ENCODE measurements at places on chromosomes 13 and 19.

DNA sequence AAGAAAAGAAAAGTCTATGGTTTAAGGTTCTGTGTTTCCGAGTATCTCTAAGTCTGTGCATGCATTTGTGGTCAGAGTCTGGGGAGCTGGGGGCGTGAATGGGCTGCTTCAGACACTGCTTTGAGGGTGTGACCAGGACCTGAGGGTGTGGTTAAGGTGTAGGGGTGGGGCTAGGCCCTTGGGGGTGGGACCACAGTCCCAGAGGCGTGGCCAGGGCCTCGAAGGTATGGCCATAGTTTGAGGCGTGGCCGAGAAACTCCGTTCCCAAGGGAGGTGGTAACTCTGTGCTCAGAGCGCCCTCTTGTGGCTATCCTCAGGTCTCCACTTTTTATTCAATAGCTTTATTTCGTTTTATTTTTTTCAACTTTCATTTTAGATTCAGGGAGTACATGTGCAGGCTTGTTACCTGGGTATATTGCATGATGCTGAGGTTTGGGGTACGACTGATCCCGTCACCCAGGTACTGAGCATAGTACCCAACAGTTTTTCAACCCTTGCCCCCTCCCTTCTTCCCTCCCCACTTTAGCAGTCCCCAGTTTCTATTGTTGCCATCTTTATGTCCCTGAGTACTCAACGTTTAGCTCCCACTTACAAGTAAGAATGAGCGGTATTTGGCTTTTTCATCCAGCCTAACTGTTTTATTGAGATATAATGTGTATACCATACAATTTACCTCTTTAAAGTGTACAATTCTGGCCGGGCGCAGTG lies 7.0 kb upstream of the CBLC start:
- peak; percentile 83 for DNase-seq

DNA sequence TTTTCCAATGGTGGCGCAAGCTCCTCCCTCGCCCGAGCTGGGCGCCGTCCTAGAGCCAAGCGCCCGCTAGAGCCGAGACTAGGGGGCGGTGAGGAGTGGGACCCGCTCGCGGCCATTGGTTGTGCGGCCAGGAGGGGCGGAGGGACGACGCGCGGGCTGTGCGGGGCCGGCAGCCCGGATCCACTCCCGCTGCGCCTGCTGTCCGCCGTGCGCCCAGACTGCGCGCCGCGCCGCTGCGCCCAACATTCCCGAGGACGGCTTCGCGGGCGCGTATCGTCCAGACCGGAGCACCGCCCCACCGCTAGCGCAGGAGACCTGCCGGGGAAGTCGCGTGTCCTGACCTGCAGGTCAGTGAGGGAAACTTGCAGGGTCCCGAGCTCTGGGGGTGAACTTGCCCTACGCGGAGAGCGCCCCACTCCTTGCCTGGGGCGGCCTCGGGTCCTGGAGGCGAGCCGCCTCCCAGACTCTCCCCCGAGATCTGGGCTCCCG lies at the start of gene SERTM1:
Gene SERTM1 (plus strand): TSS at position 183 of the 489 bp plus-strand sequence. CDS start 21,059 bp downstream, outside the sequence.
- no peak for DNase-seq

DNA sequence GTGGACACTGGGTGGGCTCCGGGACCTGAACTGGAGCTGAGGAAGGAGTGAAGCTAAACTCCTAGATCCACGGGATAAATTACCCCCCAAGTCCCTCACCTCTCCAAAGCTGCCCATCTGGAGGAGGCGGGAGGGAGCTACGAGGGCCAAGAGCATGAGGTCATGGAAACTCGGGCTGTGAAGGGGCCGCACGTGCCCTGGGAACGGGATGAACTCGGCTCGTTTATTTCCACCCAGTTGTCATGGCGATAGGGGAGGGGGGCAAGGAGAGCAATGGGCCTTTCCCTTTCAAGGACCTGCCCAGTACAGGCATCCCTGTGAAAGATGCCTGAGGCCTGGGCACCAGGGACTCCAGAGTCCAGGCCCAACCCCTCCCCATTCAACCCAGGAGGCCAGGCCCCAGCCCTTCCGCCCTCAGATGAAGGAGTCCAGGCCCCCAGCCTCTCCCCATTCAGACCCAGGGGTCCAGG lies 3.8 kb downstream of the PPP1R12C start:
- DNase-seq, result no peak

DNA sequence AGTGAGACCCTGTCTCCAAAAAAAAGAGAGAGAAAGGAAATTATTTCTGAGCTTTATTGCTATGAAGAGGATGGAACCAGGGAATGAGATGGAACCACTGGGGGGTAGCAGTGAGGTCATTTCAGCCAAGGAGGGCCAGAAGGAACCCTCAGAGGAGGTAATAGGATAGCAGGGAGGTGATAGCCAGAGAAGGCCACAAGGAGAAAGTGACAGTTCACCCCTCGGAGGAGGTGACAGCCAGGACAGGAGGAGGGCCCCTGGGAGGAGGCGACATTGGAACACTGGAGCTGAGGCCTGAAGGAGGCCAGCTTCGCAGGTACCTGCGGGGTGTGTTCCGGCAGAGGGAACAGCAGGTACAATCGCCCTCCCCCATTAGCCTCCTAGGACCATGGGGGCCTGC lies 675 bp upstream of the PGPEP1 start:
- DNase-seq, result no peak

DNA sequence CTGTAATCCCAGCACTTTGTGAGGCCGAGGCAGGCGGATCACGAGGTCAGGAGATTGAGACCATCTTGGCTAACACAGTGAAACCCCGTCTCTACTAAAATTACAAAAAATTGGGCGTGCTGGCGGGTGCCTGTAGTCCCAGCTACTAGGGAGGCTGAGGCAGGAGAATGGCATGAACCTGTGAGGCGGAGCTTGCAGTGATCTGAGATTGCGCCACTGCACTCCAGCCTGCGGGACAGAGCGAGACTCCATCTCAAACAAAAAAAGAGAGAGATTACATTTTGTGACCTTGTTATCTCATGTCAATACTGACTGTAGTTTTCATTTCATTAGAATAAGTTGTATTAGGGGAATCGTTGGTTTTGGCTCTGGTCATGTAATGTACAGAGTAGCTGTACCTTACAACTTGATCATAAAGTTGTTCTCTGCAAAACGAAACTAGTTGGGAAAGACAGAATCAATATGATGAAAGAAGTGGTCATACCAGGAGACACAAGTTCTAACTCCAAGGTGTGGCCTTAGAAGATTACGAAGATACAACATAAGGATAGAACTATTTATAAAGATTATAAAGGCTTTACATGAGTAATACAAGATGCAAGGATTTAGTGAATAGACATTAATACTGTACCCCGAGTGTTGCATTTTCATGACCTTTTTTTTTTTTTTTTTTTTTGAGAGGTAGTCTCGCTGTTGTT lies 15.3 kb downstream of the TMEM38A start:
- no peak for DNase-seq

GRCh38 chr13:62663767-62664166 lies 1248.1 kb upstream of the PCDH20 start:
- DNase-seq, result no peak

- no peak for DNase-seq
These were observed 217.9 kb downstream of the RFC3 start for GRCh38 chr13:34035676-34036325.

DNA sequence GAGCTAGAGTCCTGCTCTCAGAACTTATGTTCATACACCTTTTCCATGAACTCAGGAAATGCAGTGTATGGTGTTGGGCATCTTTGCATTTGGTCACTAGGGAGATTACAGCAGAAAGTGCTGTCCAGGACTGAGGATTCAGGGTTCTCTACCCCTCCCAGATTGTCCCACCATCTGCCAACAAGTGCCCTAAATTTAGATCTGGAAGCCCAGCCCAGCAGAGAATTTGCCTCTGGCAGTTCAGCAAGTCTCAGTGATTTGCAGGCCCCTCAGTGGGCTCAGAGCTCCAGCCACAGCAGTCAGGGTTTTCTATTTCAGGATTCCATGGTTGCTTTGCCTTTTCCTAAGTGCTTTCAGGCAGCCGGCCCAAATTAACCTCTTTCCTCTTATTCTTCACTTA lies 23.4 kb downstream of the CNFN start:
- DNase-seq, result no peak

DNA sequence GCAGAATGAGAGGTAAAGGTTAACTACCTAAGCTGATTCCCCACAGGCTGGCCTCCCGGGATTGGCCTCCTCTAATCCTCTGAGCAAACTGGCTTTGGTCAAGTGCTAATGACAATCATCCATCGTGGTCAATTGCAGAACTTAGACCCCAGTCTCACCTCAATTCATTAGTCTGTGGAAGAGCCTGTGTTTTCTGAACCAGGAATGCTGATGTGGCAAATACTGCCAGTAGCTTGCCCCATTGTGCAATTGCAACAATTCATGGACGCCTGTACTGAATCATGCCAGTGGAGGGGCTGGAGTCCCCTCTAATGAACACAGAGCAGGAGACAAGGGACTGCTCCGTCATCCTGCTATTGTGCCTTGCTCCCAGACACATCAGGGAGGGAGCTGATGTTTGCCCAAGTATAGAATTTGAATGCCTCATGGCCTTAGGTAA lies 1256.5 kb downstream of the EFNB2 start:
- no peak for DNase-seq

DNA sequence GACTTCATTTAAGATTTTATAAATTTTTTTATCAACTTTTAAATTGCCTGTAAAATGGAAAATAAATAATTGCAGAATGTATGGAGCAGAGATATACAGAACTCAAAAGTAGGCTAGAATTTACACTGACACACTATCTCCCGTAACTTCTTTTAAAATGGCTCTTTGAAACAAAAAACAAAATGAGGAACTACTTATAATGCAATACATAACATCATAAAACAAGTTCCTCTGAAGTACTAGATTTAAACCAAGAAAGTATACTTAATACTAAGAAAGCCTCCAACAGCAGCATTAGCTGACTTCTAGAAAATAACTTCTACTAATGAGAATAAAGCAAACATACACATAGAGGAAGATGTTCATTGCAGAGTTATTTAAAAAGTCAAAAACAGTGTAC lies 17.0 kb downstream of the RBM26 start:
- no peak for DNase-seq

GRCh38 chr13:39105110-39105509 lies 66.9 kb downstream of the NHLRC3 start:
- no peak for DNase-seq

DNA sequence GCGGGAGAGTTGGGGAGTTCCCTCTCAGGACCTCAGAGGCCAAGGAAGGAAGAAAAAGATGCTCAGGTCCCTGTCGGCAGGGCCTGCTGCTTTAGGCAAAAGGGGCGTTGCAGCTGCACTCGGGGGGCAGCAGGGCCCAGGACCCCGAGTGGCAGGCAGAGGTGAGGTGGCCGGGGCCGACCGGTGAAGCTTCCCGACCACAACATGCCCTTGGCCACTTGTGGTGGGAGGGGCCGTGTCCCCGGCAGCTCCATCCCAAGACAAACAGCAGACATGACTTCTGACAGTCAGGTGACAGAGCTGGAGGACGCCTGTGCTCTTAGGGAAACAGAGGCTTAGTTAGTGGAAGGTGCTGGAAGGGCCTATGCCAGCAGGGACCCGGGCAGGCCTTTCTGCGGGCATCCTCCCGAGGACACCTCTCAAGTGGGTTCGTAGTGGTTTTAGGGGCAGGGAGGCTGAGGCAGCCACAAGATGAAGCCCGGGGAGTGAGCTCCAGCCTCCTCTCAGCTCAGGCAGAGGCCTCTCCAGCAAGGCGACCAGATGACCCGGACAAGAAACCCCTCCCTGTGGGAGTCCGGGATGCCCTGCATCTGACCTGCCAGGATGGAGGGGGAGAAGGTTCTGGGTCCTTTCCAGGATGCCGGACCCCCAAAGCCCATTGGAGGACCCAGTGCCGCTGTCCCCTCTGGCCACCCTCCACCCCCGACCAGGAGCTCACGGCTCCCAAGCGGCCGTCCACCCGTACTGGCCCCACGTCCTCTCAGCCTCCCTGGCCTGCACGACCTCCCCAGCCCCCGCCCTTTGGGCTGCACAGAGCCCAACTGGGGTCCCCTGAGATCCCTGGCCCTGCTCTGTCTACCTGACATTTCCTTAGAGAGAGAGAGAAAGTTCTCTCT lies 24.2 kb downstream of the BTBD2 start:
- DNase-seq, result no peak

GRCh38 chr19:835210-835810 lies 5.5 kb upstream of the PRTN3 start:
- DNase-seq, result no peak

- no peak for DNase-seq
These were observed 50.5 kb downstream of the STARD13 start for GRCh38 chr13:33235078-33235477.

GRCh38 chr13:111239764-111240670 lies 80.4 kb upstream of the TEX29 start:
- DNase-seq, result no peak

DNA sequence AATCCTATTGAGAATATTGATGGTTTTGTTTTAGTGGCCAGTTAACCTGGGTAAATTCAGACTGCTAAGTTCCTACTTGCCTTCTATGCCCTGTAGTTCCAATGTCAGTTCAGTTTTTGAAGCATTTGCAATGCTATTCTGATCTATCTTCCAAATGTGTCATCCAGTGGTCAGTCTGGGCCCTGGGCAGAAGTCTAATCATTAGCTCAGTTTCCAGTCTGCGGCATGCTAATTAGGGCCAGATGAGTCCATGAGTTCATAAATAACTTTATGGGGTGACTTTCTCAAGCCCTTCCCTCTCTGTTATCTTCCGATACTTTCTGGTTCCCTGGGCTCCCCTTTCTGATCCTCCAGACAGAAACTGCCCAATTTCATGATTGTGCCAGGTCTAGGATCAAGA lies 32.7 kb downstream of the FAM187B start:
- DNase-seq, result no peak

GRCh38 chr13:94711561-94712286 lies 621 bp downstream of the SOX21 start:
- DNase-seq, result no peak

DNA sequence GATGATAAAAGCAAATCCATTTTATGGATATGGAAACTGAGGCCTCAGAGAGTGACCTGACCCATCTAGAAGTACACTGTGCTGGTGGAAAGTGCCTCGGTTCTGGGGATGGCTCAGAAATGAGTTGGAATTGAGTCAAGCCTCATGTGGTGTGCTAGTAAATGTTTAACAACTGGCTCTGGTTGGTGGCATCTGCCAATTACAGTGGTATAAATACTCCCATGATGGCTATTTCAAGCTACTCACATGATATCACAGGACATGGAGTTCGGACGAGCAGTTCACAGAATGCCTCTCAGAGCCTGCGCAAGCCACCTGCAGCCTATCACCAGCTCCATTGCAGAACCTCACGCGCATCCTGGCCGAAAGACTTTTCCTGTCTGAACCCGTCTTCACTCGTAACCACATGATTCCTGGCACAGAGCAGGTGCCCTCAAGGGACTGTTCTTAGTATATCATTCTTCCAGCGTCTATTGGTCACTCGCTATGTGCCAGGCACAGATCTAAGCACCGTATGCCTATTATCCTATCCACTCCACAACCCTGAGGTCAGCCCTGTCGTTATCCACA lies 9.1 kb downstream of the TMEM150B start:
- DNase-seq, result no peak
